Stimulated activated CD8-positive, alpha-beta memory T cell treated with anti-CD3 and anti-CD28 coated beads, Interleukin-15, amount 100 ng/mL, for 24 hours (primary cell): ENCODE measurements at places on chromosomes 6 and 20.

GRCh38 chr20:37376791-37377190 is 30.9 kb downstream of the SRC start:
- DNase-seq = no peak

- DNase-seq = no peak
Observed at GRCh38 chr20:63177134-63177784, 38.7 kb downstream of the YTHDF1 start.

GRCh38 chr6:131191590-131191989 is 56.3 kb downstream of the AKAP7 start:
- DNase-seq = no peak

DNA sequence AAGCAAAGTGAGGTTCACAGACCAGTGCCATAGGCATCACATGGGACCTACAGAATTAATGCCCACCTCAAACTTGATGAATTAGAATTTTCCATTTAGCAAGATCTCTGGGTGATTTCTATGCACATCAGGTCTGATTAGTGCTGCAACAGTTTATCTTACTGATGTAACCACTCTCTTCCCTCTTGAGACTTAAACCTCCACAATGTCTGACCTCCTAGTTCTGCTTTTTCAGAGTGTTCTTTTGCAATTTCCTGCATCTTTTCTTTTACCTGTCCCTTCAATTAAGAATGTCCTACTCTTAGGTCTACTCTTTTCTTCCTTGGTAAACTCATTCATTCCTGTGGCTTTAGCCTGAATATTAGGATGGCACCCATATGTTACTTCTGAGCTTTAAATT is 615.3 kb downstream of the TFAP2A start:
- no peak for DNase-seq

DNA sequence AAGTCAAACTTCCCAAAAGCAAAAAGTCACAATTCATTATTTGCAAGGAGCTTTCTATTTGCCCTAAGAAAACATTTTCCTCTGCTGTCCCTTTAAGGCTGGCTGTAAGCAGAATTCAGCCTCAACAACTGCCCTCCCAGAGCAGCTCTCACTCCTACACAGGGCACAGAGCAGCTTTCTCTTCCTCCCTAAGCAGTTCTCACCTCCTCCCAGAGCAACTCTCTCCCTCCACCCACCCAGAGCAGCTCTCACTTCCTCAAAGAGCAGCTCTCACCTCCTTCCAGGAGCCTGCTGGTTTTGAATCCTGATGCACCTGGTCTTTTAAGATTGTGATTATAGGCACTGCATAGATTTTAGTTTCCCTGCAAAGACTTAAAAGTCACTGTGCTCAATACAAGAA is 120.6 kb upstream of the TMEM181 start:
- no peak for DNase-seq

DNA sequence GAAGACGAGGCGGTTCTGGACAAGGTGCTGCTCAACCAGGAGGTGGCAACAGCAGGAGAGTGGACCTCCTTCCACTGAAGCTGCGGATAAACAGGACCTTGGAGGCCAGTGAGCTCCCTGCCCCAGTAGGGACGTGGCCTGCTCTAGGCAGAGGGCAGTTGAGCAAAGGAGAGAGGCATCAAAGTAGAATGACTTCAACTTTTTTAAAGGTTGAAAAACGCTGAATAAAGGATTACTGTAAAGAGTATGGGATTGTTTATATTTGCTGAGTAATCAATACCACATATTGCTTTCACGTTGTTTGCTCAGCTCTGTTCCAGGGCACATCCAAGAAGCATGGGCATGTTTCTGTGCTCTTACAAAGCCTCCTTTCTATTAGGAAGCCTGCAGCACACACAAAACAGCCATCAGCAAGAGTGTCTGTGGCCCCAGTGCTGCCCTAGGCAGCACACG is 48.1 kb downstream of the ERMARD start:
- DNase-seq = no peak

DNA sequence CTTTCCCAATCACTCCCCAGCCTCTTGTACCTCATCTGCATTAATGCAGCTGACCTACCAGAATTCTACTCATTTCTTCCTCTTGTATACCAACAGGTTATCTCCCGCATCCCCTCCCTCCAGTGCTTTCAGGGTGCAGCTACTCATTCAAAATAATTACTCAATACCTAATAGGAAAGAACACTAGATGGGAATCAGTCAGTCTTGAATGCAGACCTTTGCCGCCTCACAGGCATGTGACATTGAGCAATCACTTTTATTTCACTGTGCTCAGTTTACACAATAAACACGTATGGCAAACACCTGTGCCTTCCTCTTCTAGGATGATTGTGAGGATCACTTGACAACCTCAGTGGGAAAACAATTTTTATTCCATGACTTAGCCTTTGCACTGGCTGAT is 13.3 kb downstream of the ZSCAN31 start:
- no peak for DNase-seq

DNA sequence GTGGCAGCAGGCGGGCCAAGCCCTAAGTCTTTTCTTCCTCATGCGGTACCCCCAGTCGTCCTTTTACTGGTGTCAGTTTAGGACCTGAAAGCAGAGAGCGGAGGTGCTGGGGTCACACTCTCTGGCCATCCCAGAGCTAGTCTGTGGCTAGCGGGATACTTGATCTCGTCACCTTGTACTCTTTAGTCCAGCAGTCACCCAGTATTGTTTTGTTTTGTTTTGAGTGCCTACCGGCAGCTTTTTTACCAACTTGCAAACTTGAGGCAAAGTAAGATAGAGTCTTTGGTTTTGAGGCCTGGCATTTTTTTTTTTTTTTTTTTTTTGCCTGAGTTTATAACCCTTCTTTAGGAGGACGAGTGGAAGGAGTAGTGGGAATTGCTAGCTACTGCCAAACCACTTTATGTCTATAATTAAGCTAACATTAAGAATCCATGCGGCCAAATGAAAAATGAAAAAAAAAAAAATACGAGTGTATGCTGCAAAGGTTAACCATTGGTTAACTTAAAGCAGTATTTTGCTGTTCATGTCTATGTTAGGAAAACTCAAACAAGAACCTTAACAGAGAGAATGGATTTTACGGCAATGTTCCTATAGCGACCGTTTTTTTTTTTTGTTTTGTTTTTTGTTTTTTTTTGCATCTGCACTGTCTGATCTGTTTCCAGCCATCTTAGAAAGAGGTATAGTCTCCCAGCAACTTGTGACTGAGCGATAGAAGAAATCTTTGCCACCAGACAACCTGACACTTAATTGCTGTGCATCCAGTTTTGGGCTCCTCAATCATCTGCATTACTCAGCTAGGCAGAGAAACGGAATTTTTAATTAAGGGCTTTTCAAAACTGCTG is 56.9 kb downstream of the FAM217A start:
- DNase-seq = no peak

DNA sequence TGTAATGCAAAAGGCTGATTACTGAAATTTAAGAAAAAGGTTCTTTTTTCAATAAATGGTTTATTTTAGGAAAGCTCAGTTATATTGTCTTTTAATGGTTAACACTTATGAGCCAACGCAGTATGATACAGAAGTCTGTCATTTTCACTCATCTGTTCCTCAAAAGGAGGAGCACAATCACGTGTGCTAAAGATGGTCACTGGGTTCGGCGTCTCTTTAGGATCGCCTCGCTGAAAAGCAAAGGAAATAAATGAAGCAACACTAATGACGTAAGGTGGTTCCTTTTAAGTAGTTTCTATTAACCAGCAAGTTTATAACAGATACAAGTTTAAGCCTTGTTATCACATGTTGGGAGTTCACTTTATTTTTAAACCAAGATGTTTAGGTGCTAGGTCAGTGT is 125.7 kb downstream of the MAP3K4 start:
- no peak for DNase-seq

DNA sequence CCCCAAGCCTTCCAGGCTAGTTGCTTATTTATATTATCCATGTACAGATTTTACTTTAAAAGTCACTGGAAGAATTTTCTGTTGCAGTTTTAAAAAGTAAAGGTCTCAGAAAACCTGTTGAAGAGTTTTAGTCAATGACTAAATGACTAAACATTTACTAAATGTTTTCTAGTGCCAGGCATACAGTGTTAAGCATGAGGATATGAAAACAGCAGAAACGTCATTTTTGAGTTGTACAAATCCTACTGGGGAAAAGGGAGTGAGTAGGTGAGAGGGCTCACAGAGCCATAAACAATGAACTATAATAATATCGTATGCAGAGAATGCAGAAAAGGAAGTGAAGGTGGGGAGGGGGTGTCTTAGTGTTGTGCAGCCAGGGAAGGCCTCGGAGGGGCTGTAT is 66.3 kb downstream of the MAN1A1 start:
- DNase-seq = no peak

DNA sequence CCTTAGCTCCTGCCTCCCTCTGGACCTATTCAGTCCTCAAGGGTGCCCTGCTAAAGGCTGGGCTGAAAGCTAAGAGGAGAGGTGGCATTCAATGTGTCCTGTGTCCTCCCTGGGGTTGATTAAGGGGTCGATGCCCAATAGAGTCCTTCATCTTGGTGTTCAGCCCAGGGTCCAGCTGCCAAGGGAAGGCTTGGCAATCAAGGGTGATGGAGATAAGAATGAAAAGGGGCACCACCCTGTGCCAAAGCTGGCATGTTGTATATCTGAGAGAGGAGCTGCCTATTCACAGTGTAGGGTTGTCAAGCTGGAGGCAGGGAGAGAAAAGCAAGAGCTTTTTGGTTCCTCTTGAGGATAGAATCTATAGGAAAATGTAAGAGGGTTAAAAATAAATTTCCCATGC is 12.3 kb downstream of the C20orf173 start:
- no peak for DNase-seq

DNA sequence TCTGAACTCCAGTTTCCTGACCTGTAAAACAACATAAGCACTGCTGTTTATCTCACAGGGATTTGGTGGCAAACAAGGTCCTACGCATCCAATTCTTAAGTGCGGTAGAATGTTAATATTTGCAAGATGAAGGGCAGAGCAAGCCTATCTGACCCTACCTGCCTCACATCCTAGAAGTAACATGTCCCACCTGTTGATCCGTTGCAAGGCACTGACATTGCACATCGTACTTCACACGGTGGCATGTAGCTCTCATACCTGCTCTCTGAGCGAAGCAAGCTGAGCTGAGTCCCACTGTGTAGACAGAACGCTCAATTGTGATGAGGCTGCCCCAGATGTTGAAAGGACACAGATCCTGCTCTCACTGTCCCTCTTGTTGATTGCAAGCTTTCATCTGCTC is 154.7 kb upstream of the PDE10A start:
- DNase-seq = no peak

DNA sequence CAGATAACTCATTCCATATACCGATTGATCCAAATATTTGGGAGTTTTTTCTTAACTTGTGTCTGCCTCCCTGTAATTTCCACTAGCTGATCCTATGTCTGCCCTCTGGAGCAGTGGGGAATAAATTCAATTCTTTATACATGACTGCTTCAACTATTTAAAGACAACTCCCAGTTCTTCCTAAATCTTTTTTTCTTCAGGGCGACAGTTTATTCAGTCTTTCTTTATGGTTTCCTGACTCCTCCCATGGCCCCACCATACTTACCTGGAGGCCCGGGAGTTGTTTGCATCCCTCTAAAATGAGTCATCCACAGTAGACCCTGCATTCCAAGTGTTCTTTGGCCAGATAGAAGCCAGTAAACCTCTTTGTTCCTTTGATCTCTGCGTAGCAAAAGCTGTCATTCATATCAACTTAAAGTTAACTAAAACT is 73.6 kb downstream of the LCA5 start:
- DNase-seq = no peak

DNA sequence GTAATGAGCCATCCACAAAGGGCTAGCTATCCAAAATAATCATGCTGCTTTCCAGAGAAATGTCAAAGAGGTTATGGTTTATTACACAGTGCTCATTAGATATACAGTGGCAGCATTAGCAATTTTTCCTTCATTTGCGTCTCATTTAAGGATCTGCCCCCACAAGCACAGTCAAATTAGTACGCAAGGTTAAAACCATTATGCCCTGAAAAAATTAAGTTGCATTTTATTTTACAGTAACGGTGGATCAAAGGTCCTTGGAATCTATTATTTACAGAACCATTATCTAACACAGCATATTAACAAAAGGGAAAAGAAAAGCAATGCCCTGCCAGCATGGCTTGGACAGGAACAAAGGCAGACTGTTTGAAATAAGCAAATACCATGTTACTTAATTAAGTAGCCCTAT is 144.8 kb downstream of the PDSS2 start:
- no peak for DNase-seq

DNA sequence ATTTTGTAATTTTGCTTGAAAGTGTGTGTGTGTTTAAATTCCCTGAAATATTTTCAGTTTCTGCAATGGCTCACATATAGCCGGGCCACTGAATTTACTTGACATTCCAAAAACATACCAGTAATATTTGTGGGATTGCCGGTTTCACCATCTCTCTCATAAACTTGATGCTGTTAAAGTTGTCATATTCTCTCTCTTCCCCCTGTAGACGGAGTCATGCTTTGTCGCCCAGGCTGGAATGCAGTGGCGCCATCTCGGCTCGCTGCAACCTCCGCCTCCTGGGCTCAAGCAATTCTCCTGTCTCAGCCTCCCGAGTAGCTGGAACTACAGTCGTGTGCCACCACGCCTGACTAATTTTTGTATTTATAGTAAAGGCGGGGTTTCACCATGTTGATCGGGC is 122.1 kb downstream of the TIAM2 start:
- no peak for DNase-seq

GRCh38 chr6:9233686-9234085 is 798.3 kb upstream of the SLC35B3 start:
- DNase-seq = no peak

DNA sequence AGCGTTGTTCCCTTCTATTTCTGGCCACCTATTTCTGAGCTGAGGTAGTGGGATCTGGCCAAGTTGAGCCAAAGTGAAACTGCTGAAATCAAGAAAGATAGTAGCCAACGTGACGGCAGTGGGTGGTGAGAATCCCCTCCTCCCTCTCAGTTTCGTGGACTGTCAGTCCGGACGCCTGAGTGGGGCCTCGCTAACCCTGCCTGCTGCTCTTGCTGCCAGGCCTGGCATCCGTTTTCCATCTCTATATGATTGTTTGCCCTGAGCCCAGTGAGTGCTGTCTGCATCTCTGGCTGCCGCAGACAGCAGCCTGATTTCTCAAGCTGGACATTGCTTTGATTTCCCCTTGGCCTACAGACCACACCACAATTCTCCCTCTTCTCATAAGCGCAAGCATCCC is 23.5 kb upstream of the PAX1 start:
- DNase-seq = no peak

- no peak for DNase-seq
Observed at GRCh38 chr6:39211183-39211582, 18.1 kb downstream of the KCNK5 start.

- no peak for DNase-seq
Observed at GRCh38 chr6:14417377-14417776, 299.8 kb downstream of the CD83 start.

DNA sequence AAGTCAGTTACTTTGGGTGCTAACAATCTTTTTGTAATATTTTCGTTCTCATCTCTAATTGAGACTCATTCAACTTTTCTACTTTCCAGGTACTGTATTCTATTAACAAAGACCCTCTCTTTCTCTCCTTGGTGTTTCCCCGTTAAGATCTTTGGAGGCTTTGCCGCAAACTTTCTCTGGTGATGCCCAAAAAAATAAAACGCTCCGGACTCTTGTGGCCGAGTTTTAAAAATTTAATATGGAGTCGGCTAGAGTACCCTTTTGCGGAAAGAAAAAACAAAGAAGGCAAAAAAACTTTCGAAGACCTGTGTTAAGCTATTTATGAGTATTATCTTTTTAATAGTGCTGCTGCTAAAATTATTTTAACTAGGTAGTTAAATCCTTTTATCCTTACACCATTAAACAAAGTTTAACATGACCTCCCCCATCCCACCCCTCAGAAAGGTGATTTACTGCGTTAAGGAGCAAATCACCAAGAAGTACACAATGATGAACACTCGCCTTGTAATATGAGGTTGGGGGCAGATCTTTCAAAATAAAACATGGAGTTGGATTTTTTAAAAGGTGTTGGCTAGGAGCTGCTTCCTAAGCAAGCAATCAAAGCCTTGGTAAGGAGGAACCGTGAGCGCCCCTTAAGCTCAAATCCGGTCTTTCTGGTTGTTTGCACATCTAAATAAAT is 10.0 kb downstream of the SIM1 start:
- no peak for DNase-seq
